ENCODE measurements at places on chromosomes 1 and 21. TPM values are rescaled to one million over a fixed set of nuclear protein-coding genes. Genes with fewer than 3 reads are reported as not detected.

DNA sequence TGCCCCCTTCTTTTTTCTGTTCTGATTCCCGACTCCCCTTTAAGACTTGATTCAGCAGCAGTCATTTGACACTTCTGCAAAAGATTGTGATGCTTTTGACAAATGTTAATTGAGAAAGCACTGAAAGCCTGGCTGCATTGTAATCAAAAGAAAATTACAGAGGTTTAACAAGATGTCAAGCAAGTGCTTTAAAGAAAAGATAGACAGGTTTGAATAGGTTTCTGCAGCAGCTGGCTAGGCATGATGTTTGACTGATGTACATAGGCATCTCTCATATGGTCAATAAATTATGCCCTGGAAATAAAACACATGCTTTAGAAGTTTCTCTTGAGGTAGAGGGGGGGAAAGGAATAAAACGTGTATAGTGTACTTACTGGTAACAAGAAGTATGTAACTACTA lies 147.8 kb downstream of the ADGRL2 start:
- H3K4me3 ChIP-seq, result no peak overlapping the region
- no peaks in the 10 kb centered on the region for H3K36me3 ChIP-seq
- H3K27ac ChIP-seq, result no peak overlapping the region
- no peaks in the 10 kb centered on the region for H3K4me1 ChIP-seq

GRCh38 chr21:38352536-38353219 lies 95.9 kb downstream of the KCNJ15 start:
- H3K4me1 ChIP-seq, result peaks cover 9% of the 10 kb centered on the region
- no peak overlapping the region for H3K4me3 ChIP-seq
- no peaks in the 10 kb centered on the region for H3K36me3 ChIP-seq

GRCh38 chr1:212225871-212226302 lies 59.3 kb upstream of the PPP2R5A start:
- H3K27ac ChIP-seq, result no peak overlapping the region
- H3K4me1 ChIP-seq, result 0 out of 2 replicates have a peak, but pooled peaks cover 3% of the 10 kb centered on the region
- no peak for DNase-seq
- no peak overlapping the region for H3K4me3 ChIP-seq
- no peaks in the 10 kb centered on the region for H3K27me3 ChIP-seq
- no peaks in the 10 kb centered on the region for H3K36me3 ChIP-seq

DNA sequence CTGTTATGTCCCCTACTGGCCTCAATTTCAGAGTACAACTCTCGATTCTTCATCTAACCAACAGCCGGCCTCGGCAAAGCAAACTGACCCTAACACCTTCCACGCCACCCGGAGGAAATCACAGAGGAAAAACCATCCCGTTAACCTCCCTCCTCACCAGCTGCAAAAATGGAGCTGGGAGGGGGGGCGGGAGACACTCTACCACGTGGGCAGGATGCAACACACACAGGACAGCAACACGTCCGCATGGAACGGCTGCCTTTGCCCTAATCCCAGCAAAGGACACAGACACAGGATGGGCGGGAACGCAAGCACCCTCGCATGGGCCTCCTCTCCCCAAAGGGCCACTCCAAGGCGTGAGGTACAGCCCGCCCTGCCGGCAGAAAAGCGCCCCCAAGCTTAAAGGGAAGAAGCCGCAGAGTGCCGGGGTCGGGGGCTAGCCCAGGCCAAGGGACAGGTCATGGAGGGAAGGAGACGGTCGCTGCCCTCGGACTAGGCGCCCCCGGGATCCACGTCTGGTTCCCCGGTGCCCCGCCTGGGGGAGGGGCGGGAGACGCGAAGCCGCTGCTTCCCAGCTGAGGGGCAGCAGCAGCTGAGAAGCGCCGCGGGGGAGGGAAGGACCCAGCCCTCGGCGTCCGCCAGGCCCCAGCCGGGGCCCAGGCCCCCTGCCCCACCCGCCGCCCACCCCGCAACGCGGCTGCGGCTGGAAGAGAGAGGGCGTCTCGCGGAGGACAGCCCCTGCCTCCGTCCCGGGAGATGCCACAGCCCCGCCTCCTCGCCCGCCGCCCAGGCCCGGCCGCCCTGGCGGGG lies 590 bp downstream of the FOXJ3 start:
- peak overlapping the region; percentile 76 for H3K4me3 ChIP-seq
- peak overlapping the region; percentile 10 for H3K27ac ChIP-seq
- no peaks in the 10 kb centered on the region for H3K36me3 ChIP-seq
- peaks cover 21% of the 10 kb centered on the region for H3K4me1 ChIP-seq
- DNase-seq, result peak; percentile 62
- no peaks in the 10 kb centered on the region for H3K27me3 ChIP-seq

- H3K4me1 ChIP-seq, result no peaks in the 10 kb centered on the region
- H3K27ac ChIP-seq, result no peak overlapping the region
- DNase-seq, result no peak
- H3K27me3 ChIP-seq, result no peaks in the 10 kb centered on the region
Measured at GRCh38 chr1:18684303-18684702, 53.7 kb downstream of the PAX7 start.

- H3K27me3 ChIP-seq, result no peaks in the 10 kb centered on the region
- no peak for DNase-seq
- H3K36me3 ChIP-seq, result no peaks in the 10 kb centered on the region
Measured at GRCh38 chr1:54304518-54304917, 101.7 kb downstream of the SSBP3 start.

DNA sequence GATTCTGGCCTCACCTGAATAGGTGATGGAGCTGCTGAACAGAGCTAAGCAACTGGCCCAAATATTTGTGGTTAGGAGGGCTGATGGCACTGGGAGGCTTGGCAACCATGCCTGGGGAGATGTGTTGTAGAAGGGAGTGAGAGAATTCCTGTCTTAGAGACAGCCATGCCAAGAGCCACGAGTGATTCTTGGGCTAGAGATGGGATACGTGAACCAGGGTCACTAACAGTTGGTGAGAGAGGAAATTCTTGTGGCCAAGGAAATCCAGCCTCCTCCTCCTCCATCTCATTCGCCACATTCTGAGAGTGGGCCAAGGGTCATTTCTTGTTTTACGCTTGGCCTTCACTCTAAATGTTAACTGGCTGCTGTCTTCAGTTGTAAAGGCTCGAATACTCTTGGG lies 46.3 kb downstream of the NGF start:
- H3K36me3 ChIP-seq, result no peaks in the 10 kb centered on the region
- H3K4me3 ChIP-seq, result no peak overlapping the region
- DNase-seq, result no peak
- H3K4me1 ChIP-seq, result no peaks in the 10 kb centered on the region
- no peak overlapping the region for H3K27ac ChIP-seq

GRCh38 chr1:54485416-54485815 lies 62.6 kb upstream of the ACOT11 start:
- DNase-seq, result no peak
- H3K4me3 ChIP-seq, result no peak overlapping the region
- no peaks in the 10 kb centered on the region for H3K27me3 ChIP-seq
- no peak overlapping the region for H3K27ac ChIP-seq

GRCh38 chr1:100323419-100324106 lies 28.7 kb upstream of the CDC14A start:
- DNase-seq, result no peak
- peaks cover 26% of the 10 kb centered on the region for H3K4me1 ChIP-seq
- no peaks in the 10 kb centered on the region for H3K36me3 ChIP-seq

GRCh38 chr1:82269431-82269830 lies 468.7 kb downstream of the ADGRL2 start:
- no peaks in the 10 kb centered on the region for H3K27me3 ChIP-seq
- no peak overlapping the region for H3K4me3 ChIP-seq

DNA sequence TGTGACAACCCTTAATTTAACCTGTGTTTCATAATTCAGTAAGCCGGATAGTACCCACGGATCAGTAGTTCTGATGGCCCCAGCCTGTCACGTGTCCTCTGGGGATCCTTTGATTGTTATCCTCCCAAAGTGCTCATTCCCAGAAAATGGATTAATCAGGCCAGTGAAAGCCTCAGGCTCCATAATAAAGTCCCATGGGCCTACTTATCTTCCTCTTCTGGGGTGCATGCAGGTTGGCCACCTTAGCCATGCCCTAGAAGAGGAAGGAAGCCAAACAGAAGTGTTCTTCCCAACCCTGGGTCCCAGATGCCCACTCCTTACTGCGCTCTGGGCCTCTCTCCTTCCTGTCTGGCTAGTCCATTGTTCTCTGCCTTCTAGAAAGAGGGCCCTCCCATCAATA lies 146.1 kb downstream of the EDEM3 start:
- H3K27ac ChIP-seq, result no peak overlapping the region
- DNase-seq, result no peak
- no peaks in the 10 kb centered on the region for H3K36me3 ChIP-seq
- no peaks in the 10 kb centered on the region for H3K27me3 ChIP-seq
- H3K4me1 ChIP-seq, result no peaks in the 10 kb centered on the region

DNA sequence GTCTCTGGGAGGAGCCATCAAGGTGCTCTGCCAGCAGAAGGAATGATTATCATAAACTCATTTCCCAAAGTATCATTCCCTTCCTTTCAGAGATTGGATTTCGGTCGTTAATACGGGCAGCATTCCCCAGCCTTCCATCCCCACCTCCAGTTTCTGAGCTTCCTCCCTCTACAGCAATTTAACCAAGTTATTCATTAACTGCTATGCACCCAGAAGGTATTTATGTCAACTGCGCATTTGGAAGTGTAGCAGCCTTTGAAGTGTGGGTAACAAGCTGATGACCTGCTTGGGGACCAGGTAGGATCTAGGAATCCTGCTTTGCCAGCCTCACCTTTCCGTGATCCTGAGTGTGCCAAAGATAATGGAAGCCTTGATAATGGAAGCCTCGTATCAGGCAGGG lies 172.4 kb upstream of the IGSF21 start:
- H3K4me3 ChIP-seq, result no peak overlapping the region
- no peaks in the 10 kb centered on the region for H3K36me3 ChIP-seq
- H3K27ac ChIP-seq, result no peak overlapping the region
- no peaks in the 10 kb centered on the region for H3K27me3 ChIP-seq

GRCh38 chr1:39346872-39347271 lies 142.4 kb downstream of the MACF1 start:
- no peaks in the 10 kb centered on the region for H3K4me1 ChIP-seq
- H3K4me3 ChIP-seq, result no peak overlapping the region
- no peak overlapping the region for H3K27ac ChIP-seq
- H3K36me3 ChIP-seq, result no peaks in the 10 kb centered on the region

DNA sequence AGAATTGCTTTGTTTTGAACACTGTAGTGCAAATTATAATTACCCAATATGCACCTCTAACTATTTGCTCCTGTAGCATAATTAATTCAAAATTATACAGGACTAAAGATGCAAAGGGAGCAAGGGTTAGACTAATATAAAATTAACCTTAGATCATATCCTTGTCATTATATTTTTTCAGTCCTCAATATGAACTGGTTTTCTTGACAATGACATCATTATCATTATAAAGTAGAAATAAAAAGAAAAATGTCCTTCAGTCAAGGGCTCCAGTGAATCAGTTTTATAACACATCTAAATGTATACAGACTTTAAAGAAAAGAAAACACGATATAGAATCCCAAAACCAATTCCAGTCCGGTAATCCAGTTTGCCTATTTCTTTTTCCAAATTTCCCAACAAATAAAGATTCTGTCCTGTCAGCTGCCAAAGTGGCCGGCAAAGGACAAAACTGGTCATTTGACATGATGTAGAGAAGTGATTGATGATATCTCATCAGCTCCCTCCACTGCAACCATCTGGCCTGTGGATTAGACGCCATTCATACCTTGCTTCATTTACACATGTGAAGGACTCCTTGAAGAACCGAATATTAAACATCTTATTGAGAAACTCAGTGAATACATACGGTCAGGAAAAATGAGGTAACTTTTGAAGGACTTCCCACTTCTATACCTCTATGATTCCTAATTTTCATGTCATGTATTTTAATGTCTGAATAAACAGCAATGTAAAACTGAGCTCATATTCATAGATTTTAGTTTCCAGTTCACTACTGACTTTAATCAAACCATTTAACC lies 15.5 kb downstream of the DPYD start:
- no peak overlapping the region for H3K27ac ChIP-seq
- H3K4me3 ChIP-seq, result no peak overlapping the region
- no peaks in the 10 kb centered on the region for H3K27me3 ChIP-seq
- no peaks in the 10 kb centered on the region for H3K36me3 ChIP-seq
- H3K4me1 ChIP-seq, result peaks cover 30% of the 10 kb centered on the region
- no peak for DNase-seq

Gene RYR2
- not detected for total RNA-seq

Gene MX2
- total RNA-seq, result 31.0 TPM

Gene KRTAP19-1
- not detected for total RNA-seq

Gene RAD54L
- 18.0 TPM for total RNA-seq

Gene FCGR2B
- 523 TPM for total RNA-seq

Gene OR10J1
- total RNA-seq, result 0.11 TPM

Gene JAM2
- total RNA-seq, result 0.26 TPM

Measured in Karpas-422 (cell line).